ENCODE measurements at places on chromosomes 1 and 21.

DNA sequence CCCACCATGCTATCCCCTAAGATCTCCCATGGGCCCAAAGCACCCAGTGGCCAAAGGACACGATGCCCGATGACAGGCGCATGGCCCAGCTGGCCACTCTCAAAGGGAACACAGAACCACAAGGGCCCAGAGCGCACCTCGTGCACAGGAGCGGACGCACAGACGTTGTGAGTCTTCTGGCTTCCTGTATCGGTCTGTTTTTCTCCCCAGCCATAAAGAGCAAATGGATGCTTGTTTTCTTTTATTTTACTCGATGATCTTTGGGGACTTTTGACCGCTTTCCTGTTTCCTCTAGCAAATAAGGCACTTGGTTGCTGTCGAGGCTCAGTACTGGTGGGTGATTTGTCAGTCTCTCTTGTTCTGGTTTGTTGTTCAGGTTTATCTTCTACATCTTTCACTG, 16.2 kb downstream of the CCSAP start:
- DNase-seq, result no peak

DNA sequence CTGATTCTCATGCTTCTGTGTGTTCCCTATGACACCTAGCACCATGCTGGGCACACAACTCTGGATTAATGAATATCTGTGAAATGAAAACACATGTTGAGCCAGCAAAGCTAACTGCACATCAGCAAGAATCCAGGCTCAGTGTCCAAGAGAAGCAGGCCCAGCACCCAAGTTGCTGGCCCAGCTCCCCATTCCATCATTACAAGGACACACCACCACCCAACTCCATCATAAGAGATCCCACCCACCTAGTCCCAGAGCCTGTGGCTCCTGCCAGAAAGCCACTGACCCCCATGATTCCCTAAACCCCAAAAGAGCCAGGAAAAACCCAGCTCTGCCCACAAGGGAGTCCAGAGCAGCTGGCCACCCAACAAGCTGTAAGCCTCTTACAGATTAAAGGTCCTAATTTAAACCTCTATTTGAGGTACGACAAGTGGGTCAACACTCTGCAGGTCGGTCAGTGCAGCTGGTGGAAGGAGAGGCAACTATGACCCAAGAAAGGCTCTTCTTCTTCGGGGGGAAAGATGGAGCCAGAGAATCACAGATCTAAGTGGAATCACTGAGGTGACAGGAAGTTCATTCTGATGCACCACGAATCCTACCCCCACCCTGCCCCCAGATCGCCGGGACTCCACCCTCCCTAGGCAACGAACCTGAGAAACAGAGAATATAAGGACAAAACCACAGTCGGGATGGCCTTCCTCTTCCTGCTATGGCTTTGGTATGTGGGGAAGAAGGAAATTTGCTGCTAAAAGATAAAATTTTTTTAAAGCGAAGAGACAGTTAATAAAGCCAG, 58.2 kb downstream of the CD34 start:
- no peak for DNase-seq

- DNase-seq, result no peak
Observed at GRCh38 chr1:3639397-3639911, 10.4 kb downstream of the WRAP73 start.

DNA sequence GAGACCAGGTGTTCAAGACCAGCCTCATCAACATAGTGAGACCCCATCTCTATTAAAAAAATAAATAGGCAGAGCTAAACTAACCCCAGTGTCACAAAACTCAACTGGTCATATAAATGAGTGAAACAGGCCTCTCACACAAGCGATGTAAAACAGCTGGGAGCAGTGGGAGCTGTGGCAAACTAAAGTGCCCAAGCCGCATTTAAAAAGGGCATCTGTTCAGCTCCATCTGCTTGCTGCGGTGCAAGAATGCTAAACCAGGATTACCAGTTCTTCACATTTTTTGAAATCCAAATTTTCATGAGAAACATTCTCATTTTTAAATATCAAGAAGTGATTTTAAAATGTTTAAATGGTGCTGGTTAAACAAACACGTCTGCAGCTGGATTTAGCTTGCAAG, 50.0 kb upstream of the WNT2B start:
- no peak for DNase-seq

- no peak for DNase-seq
Observed at GRCh38 chr1:67158401-67158800, 7.9 kb upstream of the IL23R start.

DNA sequence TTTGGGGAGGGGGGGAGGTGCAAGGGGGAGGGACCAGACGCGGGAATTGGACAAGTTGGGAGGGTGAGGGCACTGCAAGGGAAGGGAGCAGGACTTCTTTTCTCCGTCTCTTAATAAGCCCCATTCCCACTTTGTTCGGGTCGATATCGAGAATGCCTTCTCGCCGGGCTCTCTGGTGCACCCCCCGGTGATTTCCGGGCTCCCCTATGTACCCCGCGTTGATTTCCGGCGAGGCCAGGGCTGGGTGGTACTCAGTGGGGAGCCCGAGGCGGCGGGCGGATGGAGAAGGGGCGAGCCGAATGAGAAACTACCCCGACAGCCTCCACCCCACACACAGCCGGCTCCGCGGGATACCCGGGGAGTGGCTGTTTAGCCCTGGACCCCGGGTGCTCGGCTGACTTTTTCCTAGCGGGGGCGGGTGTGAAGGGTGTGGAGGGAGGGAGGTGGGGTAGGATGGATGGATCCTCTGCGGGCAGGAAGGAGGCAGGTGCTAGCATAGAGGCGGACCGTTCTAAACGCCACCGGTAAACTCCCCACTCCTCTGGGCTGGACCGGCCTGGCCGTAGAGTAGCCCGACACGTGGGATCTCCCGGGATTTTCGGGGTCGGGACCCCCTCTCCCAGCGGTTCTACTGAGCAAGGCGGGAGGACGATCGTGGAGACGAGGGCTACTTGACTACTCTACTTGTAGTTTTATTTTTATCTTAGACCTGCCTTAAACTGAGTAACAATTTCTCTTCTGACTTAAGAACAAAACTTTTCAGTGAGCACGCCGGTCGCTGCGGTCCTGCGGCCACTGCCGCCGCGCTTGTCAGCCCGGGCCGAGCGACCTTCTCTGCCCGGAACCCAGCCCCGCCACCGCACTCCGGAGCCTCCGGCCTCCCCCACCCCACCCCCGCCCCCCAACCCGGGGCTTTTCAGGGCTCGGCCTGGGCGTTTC, 1.0 kb downstream of the RNF220 start:
- DNase-seq, result peak; percentile 70

DNA sequence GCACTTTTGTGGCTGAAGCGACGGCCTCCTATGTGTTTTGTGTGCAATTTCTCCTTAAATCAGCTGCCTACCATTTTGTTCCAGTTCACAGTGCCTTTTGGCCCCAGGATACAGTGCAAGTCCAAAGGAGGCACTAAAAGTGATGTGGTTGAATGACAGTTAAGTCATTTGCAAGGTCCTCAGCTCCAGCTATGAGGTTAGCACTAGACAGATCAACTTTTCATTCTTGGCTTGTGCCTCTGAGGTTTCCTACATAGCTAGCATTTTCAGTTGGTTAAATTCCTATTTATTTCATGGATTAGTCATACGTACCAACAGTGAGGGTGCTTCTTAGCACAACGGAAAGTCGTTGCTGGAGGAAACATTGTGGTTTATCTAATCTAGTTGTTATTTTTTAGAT, 59.3 kb upstream of the NTPCR start:
- DNase-seq, result peak; percentile 92

GRCh38 chr1:22817462-22817861, 106.8 kb downstream of the EPHB2 start:
- DNase-seq, result no peak

DNA sequence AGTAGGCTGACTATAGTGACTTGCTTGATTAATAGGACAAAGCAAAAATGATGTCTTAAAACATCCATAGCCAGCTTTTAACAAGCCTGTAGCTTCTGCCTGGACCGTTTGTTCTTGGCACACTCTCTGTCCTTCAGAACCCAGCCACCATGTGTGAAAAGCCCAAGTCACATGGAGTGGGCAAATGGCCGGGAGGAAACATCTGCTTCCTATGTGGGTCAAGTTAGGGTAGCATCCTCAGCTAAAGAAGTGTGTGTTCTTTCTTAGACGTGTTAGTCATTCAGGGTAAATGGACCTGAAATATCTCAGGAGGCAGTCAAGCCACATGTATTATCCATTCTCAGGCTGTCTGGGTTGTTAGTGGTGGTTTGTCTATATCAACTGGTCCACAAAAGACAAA, 23.4 kb downstream of the RD3 start:
- peak; percentile 91 for DNase-seq

- DNase-seq, result no peak
Observed at GRCh38 chr1:20636785-20637347, 3.6 kb downstream of the PINK1 start.

DNA sequence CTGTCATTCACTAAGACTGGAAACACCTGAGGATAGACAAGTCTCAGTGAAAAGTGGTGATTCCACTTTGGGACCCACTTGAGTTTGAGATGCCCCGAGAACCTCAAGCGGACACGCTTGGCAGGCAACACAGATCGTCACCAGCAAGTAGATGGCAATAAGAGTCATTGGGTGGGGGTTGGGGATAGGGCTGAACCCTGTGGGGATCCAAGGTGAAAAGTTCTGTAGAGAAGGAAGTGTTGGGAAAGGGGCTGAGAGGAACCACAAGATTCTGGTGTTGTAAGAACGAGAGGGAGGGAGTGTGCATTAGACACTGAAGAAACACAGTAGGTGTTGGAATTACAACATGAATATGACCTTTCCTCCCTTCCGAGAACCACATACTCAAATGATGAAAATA, 45.4 kb upstream of the TDRD10 start:
- no peak for DNase-seq

GRCh38 chr21:34795175-34795547, 126.4 kb downstream of the CLIC6 start:
- DNase-seq, result no peak

GRCh38 chr1:184210862-184211261, 159.3 kb downstream of the TSEN15 start:
- no peak for DNase-seq

DNA sequence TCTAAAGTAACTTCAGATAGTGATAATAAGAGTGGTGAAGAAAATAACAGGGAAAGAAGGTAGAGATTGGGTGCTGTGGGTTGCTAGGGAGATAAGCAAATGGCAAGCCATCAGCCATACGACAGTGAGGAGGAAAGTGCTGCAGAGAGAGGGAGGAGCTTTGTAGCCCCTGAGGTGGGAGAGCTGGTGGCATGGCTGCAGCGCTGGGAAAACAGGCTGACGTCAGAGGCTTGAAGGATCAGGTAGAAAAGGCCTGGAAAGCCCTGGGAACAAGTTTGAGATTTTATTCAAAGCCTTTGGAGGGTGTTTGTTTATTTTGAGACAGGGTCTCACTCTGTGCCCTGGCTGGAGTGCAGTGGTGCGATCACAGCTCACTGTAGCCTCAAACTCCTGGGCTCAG, 109.5 kb downstream of the NMNAT2 start:
- DNase-seq, result no peak

GRCh38 chr1:147849098-147849895, 53.3 kb upstream of the GJA8 start:
- DNase-seq, result no peak

DNA sequence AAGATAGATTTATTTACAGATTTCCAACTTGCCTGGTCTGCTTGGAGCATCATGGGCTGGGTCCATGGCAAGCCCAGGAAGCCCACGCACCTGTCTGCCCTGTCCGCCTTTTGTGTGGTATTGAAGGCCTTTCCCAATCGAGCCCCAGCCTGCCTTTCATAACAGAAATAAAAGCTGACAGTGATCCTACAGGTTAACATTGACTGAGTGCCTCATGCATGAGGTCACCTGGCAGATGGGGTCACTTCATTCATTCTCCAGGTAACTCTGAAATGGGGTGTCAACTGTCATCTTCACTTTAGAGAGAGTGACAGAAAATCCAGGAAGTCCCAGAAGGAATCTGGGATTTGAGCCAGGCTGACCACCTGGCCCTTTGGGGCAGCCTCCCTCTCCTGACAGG, 36.3 kb upstream of the CASZ1 start:
- DNase-seq, result no peak

DNA sequence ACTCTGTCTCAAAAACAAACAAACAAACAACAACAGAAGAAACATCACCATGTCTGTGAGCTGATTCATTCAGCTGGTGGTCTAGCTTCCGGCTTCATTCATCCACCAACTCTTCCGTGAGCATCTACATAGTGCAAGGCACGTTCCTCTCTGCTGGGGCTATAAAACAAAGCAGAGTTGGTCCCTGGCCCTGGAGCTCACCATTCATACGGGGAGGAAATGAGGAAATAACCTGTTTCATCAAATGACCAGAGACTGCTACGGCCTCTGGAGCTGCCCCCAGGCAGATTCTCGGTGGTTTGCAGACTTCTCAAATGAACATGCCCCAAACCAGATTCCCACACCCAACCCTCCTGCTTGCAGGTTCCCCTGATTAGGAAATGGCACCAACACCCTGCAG, 41.0 kb upstream of the ID3 start:
- DNase-seq, result no peak

Measured in Kasumi-1 (cell line).